ENCODE measurements at places on chromosomes 16 and 17.
A peak's percentile ranks its signal among the peaks of the same experiment; 100 is the strongest.

GRCh38 chr16:1612320-1613111 is at the start of gene CRAMP1:
Gene CRAMP1, plus strand, starts transcription at chr16:1612360. Its CDS starts 2,280 bp downstream, at chr16:1614640.
- DNase-seq: peak; percentile 45

GRCh38 chr16:79061181-79061580 is 539.4 kb downstream of the MAF start:
- DNase-seq: no peak

- no peak for DNase-seq
These were observed 148.3 kb downstream of the CDH8 start for GRCh38 chr16:61887903-61888302.

DNA sequence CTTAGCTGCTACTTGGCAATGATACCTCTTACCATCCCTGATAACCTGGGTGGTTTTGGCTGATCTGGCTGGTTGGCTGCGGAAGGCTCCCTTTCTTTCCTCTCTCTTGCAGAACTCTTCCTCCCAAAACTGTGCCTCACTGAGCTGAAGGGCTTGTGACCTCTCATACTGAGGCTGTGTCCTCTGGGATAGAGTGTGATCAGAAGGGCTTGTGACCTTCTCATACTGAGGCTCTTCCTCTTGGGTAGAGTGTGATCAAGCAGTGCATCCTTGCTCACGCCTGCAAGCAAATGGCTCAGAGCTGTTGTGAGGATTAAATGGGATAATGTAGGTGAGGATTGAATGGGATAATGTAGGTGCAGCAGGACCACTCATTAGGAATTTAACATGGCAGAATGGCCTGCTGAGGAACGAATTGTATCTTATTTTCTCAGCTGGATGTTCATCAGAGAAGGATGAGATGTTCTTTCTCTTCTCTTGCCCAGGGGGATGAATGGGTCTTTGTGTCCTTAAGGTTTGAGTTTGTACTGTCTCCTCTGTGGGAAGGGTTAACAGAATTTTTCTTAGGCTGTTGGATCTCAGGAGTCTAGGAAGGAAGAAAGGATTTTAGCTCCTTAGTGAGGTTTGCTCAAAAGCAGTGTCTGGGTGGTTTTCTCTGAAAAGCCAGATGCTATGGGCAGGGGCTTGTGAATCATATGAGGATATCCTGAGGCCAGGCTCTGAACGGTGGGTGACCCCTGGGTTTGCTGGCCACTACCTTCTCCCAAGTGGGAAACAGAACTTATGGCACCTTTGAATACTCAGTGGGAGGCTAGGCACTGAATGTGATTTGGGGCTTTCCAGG is 130.0 kb upstream of the HS3ST2 start:
- no peak for DNase-seq

DNA sequence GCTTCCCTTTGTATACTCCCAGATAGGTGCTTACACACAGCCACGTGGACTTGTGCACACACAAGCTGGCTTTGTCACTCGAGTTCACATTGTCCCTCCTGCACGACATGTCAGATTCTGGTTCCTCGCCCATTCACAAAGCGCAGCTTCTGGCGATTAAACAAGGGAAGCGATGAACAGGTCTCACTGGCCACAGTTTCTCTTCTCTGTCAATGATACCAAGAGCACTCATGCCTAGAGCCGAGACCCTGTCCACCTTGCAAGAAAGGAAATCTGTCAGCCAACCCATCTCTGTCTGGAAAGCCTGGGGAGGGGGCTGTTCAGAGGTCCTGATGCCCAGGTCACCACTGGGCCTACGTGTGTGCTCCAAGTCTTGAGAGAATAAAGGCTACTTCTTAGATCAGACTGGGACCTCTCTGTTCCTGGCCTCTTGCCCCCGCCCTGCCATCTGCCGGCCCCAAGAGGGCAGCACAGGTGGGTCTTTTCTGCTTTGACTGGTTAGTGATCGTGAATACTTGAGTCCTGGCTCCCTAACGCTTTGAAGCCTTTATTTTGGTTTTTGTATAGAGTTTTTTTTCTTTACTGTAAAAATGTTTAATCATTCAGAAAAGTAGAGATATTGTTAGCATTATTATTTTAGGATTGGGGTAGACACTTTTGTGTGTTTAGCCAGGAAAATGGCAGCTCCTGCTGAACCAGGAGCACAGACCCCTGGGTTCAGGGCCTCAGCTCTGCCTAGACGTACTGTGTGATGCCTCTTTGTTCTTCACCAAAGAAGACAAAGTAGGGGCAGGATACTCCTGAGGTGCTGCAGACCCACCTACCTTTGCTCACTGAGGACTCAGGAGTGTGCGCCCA is 104.7 kb downstream of the MRM1 start:
- DNase-seq: peak; percentile 61

- peak; percentile 32 for DNase-seq
These were observed 22.7 kb upstream of the CD300E start for GRCh38 chr17:74646231-74646630.

- DNase-seq: no peak
These were observed 182.4 kb downstream of the DNAH9 start for GRCh38 chr17:11780621-11781020.

All from 8988T (cell line).